ENCODE measurements at places on chromosomes 4 and X.

- no peak for DNase-seq
- no peaks in the 10 kb centered on the region for H3K27me3 ChIP-seq
- H3K36me3 ChIP-seq: no peaks in the 10 kb centered on the region
- H3K4me1 ChIP-seq: no peaks in the 10 kb centered on the region
- H3K4me3 ChIP-seq: no peak overlapping the region
- H3K27ac ChIP-seq: no peak overlapping the region
These were observed 1527.3 kb downstream of the TECRL start for GRCh38 chr4:62881901-62882300.

GRCh38 chr4:164212134-164212533, 541.8 kb upstream of the SMIM31 start:
- no peaks in the 10 kb centered on the region for H3K4me1 ChIP-seq
- no peak for DNase-seq
- H3K27ac ChIP-seq: no peak overlapping the region

DNA sequence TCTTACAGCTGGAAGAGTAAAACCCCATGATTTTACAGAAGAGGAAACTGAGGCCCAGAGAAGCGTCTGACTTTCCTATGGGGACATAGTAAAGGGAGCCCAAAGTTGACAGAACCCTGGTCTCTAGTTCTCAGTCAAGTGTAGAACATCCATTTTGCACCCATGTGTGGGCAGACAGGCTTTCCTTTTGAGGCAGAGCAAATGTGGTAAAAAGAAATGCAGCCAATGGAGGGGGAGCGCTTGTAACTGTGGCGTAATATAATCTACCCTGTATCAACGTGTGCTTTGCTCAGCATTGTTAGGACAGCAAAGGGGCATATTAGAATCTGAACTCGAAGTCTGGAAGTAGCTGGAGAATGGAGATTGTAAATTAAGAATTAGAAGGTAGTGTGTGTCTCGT, 8.8 kb downstream of the MAMLD1 start:
- no peaks in the 10 kb centered on the region for H3K36me3 ChIP-seq
- peaks cover 3% of the 10 kb centered on the region for H3K27me3 ChIP-seq
- no peak overlapping the region for H3K27ac ChIP-seq

DNA sequence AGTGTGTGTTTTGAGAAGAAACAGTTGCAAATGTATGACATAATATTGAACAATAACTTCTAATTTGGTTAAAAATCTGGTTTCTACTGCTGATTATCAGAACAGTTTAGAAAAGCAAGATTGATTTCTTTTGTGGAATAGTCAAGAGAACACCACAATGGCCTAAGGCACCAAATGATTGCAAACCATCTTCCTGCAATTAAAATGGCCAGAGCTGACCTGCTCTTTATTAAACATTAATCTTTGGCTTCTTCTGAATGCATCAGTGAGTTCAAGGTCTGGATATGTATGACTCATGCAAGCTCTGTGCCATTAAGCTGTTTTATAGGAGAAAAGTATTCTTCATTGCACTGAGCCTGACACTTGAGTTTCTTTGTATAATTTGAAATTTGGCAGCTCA, 107.8 kb upstream of the PDHA2 start:
- peaks cover 6% of the 10 kb centered on the region for H3K27me3 ChIP-seq
- peaks cover 9% of the 10 kb centered on the region for H3K4me1 ChIP-seq
- no peak for DNase-seq
- H3K36me3 ChIP-seq: no peaks in the 10 kb centered on the region
- H3K4me3 ChIP-seq: no peak overlapping the region

GRCh38 chr4:26985873-26986272, 125.2 kb downstream of the STIM2 start:
- H3K27ac ChIP-seq: no peak overlapping the region
- H3K4me1 ChIP-seq: peaks cover 30% of the 10 kb centered on the region
- peaks cover 23% of the 10 kb centered on the region for H3K36me3 ChIP-seq
- H3K27me3 ChIP-seq: no peaks in the 10 kb centered on the region

DNA sequence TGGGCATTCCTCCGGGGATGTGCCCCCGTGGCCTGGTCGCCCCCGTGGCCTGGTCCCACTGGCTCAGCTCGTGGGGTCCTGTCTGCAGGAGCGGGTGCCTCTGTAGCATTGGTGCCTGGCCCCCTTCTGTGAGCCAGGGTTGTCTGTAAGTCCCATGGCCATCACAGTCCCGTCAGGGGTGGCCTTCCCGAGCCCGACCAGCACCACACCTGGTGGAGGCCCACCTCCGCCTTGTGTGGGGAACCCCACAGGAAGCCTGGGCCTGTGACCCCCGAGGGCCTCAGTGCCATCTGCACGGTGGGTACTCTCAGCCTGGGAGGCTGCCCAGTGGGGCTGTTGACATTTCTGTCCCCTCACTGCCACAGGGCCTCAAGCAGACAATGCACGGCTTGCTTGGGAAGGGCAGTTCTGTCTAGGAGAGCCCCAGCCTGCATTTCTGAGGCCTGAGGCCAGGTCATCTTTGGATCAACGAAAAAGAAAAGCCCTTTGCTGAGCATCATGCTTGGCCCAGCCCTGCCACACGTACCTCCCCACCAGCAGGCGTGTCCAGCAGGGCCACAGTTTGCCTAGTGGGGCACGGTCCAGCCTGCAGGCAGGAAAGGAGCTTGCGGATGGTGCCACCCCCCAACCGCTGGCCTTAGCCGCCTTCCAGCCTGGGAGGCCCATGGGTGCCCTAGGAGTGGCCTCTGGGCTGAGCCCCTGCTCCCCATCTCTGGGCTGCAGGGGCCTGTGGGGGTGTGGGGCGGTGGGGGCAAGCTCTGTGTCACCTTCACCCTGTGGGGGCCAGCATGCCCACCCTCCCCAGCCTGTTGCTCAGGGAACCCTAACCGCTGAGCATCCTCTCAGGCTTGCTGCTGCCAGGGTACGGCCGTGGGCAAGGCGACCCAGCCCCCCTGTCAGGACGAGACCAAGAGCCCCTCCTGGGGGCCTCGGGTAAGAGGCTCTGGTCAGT, 23.2 kb downstream of the NKX1-1 start:
- no peaks in the 10 kb centered on the region for H3K27me3 ChIP-seq
- no peak overlapping the region for H3K27ac ChIP-seq
- H3K4me3 ChIP-seq: no peak overlapping the region
- peaks cover 9% of the 10 kb centered on the region for H3K36me3 ChIP-seq
- no peaks in the 10 kb centered on the region for H3K4me1 ChIP-seq

DNA sequence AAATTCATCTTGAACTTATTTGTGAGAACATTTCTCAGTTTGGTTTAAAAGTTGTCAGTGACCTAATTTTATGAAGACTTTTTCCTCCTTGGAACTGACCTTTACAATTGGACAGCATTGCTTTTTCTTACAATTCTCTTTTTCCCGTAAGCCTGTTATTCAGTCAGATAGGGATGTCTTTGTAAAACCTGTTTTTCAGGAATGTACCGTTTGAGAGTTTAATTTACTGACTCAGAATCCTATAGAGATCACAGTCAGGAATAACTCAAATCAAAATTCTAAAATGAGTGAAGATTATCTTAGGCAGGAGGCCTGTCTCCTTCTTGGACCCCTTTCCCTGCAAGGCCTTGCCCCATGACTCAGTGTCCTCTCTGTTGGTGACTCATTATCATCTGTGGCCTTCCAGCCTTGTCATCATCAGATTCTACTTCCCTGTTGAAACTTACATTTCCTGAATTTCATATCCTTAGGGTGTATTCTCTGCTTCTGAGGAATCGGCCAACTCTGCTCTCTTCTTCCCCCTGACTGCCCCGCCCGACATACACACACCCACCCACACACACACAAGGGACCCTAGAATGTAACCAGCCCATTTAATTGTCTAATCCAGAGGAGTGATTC, 99.8 kb downstream of the ARHGAP10 start:
- DNase-seq: no peak
- peaks cover 19% of the 10 kb centered on the region for H3K4me1 ChIP-seq
- peaks cover 45% of the 10 kb centered on the region for H3K36me3 ChIP-seq
- no peak overlapping the region for H3K4me3 ChIP-seq
- H3K27ac ChIP-seq: peak overlapping the region; percentile 2

DNA sequence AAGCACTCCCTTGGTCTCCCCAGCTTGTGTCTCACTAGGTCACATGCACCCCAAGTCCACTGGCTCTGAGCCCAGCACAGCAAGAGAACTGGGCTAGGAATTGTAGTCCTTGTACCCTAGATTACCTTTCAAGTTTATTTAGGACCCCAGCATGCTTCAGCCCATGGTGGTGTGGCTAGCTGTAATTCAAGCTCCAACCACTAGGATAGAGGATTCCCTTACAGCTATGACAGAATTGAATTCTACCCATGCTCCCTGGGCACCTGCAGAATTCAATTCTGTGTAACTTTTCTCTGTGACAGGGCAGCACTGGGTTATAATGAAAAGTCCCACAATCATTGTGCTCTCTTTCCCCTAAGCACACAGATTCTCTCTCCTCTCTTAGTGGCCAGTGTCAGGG, 253.8 kb upstream of the DMD start:
- no peak overlapping the region for H3K27ac ChIP-seq
- H3K27me3 ChIP-seq: no peaks in the 10 kb centered on the region
- H3K36me3 ChIP-seq: no peaks in the 10 kb centered on the region
- no peak overlapping the region for H3K4me3 ChIP-seq

DNA sequence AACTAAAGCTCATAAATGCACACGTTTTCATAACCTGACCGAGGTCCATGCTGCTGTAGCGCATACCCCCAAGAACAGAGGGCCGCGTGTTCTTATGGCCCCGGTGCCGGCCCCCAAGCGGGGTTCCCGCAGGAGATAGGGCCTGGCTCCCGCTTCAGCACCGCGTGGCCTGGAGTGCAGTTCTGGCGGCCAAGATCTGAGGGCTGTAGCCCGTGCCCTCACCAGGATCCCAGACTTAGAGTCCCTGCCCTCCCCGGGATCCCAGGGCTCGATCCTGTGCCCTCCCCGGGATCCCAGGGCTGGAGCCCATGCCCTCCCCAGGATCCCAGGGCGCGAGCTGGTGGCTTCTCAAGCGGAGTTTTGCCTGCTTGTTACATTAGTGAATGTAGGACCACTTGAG, 1.0 kb upstream of the GRPEL1 start:
- peaks cover 28% of the 10 kb centered on the region for H3K36me3 ChIP-seq
- no peak overlapping the region for H3K27ac ChIP-seq
- peaks cover 24% of the 10 kb centered on the region for H3K27me3 ChIP-seq
- peak overlapping the region; percentile 95 for H3K4me3 ChIP-seq
- peak; percentile 49 for DNase-seq
- peaks cover 31% of the 10 kb centered on the region for H3K4me1 ChIP-seq

DNA sequence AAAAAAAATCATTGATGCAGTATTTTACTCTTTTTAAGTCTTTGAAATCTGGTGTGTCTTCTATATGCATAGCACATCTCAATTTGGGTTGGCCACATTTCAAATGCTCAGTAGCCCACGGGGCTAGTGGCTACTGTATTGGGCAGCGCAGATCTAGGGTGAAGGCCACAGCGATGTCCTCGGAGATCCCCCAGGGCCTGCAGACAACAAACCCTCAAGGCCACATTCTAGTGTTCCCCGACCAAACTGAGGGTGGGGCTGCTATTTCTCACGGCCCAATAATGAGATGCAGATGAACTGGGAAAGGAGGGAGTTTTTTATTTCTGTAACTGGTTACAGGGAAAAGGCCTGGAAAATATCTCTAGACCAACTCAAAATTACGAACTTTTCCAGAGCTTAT, 23.6 kb downstream of the NYX start:
- no peaks in the 10 kb centered on the region for H3K36me3 ChIP-seq
- DNase-seq: no peak
- peaks cover 17% of the 10 kb centered on the region for H3K4me1 ChIP-seq

- DNase-seq: peak; percentile 70
- H3K4me3 ChIP-seq: peak overlapping the region; percentile 94
- H3K36me3 ChIP-seq: no peaks in the 10 kb centered on the region
These were observed 100.8 kb upstream of the TENM3 start for GRCh38 chr4:182142176-182143085.

DNA sequence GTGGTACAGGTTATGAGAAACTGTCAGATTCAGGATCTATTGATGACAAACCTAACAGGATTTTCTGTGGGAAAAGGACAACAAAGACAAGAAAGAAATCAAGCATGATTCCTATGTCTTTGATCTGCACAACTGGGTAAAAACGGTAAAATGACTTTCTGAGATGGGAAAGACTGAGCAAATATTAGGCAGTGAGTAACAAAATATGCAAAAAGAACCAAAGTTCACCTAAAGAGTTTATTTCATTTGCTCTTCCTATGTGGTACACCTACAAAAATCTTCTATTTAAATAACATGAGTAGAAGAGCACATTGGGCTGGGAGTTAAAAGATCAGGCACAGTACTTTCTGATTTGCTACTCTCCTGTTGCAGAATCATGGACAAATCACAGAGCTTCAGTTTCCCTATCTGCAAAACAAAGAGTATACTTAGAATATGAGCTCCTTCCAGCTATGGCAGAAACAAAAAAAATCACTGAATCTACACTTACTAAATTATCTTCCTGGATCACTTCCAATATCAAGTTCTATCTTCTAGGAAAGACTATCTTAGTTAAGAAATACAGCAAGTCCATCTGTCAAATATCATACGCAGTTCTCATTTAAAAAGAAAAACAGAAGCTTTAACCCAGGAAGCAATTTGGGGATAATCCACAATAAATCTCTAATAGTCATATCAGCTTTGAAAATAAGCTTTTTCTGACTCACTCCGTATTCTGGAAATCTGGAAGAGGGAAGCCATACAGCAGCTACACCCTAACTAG, 37.4 kb downstream of the NFXL1 start:
- H3K4me1 ChIP-seq: no peaks in the 10 kb centered on the region
- H3K27me3 ChIP-seq: no peaks in the 10 kb centered on the region
- H3K27ac ChIP-seq: peak overlapping the region; percentile 10
- no peak for DNase-seq
- H3K36me3 ChIP-seq: peaks cover 72% of the 10 kb centered on the region

- no peak overlapping the region for H3K4me3 ChIP-seq
- no peaks in the 10 kb centered on the region for H3K4me1 ChIP-seq
- H3K27ac ChIP-seq: no peak overlapping the region
- H3K36me3 ChIP-seq: no peaks in the 10 kb centered on the region
These were observed 921.3 kb downstream of the NLGN4X start for GRCh38 chrX:5307416-5307815.

- H3K4me1 ChIP-seq: no peaks in the 10 kb centered on the region
- no peaks in the 10 kb centered on the region for H3K36me3 ChIP-seq
- no peaks in the 10 kb centered on the region for H3K27me3 ChIP-seq
- no peak for DNase-seq
These were observed 97.2 kb downstream of the MAB21L2 start for GRCh38 chr4:150679018-150679764.

- no peak overlapping the region for H3K27ac ChIP-seq
- peaks cover 7% of the 10 kb centered on the region for H3K27me3 ChIP-seq
- no peaks in the 10 kb centered on the region for H3K36me3 ChIP-seq
These were observed 294.2 kb downstream of the GRIA2 start for GRCh38 chr4:157514711-157515110.

DNA sequence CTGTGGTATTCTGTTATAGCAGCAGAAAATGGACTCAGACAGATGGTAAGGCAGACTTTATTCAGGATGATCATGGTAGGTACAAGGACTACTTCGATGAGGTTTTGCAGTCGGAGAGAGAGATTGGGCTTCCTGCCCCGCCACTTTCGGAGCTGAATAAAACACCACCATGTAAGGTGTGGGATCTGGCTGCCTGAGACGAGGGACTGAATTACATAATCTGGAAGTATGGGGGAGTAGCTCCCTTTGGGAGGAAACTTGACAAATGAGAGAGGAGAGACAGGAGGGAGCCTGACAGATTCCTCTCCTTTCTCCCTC, 255.5 kb upstream of the GATB start:
- H3K4me3 ChIP-seq: no peak overlapping the region
- H3K4me1 ChIP-seq: peaks cover 4% of the 10 kb centered on the region
- peaks cover 18% of the 10 kb centered on the region for H3K27me3 ChIP-seq
- no peak overlapping the region for H3K27ac ChIP-seq
- H3K36me3 ChIP-seq: no peaks in the 10 kb centered on the region
- no peak for DNase-seq

Data from nephron progenitor cell (in vitro differentiated cells).